Right cardiac atrium (tissue), 5 donors: ENCODE measurements at places on chromosomes 16 and 17.

- DNase-seq: no peak
Measured at GRCh38 chr16:9311303-9311954, 220.0 kb downstream of the HAPSTR1 start.

- DNase-seq: no peak
Measured at GRCh38 chr16:79915761-79916160, 315.2 kb upstream of the MAF start.

DNA sequence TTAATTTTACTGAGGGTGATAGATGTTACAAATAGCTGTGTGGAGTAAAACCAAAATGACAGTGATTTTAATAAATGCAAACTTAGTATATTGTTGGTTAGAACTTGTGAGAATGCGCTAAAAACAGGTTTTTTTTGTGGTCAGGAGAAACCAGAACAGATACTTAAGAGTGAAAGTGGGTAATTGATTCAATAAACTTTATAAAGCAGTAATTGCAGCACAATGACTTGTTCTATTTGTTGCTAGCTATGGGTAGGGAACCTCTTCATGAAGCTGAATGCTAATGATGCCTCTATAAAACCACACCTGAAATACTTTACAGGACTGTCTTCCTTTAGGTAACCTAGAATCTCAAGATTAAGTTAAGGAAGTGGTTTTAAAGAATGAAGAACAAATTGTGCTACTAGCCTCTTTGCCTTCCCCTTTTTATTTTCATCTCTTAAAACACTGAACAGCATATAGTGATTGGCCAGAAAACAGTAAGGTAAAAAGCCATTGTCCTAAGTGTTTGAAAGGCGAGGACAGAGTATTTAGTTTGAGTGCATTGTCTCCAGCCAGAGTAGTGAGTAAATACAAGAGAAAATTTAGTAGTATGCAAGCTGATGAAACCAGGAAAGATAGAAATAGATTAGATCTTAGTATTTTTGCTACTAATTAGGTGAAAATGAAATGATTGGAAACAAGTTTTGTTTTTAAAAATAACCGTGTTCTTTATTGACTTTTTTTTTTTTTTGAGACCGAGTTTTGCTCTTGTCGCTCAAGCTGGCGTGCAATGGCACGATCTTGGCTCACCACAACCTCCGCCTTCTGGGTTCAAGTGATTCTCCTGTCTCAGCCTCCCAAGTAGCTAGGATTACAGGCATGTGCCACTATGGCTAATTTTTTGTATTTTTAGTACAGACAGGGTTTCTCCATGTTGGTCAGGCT is 6.0 kb downstream of the GGNBP2 start:
- no peak for DNase-seq

DNA sequence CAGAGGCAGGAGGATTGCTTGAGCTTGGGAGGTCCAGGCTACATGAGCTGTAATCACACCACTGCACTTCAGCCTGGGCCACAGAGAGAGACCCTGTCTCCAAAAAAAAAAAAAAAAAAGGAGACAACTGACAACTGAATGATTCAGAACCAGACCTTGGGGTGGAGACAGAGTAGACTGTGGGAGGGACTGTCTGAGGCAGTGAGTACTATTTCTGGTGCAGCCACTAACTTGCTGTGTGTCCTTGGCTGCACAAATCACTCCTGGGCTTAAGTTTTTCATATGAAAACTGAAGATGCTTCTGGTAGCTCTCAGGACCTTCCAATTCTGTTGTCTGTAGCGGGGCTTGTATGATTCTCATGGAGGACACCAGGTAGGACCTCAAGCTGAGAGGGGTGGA is 5.8 kb downstream of the ASB16 start:
- no peak for DNase-seq

DNA sequence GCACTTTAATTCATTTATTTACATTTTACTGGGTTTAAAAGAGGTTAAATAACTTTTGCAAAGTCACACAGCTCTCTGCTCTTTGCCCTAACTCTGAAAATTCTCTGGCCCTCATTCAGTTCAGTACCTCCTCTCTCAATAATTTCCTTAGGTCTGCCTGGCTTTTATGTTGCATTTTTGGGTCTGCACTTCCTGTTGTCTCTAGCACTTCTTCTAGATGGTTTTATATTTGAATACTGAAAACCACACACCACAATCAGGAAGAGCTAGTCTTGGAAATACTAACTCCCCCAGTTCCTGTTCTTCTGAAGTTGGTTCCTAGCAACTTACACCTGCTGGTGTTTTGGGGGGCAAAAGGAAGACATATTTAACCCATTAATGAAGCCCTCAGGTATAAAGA is 577.9 kb downstream of the HS3ST4 start:
- no peak for DNase-seq

- no peak for DNase-seq
Measured at GRCh38 chr17:58092797-58093385, 9.7 kb downstream of the DYNLL2 start.

GRCh38 chr16:21713549-21714368 is 50.0 kb downstream of the OTOA start:
- DNase-seq: no peak
